Mononuclear cell (primary cell): ENCODE measurements at places on chromosomes 12 and 14. TPM values are rescaled to one million over a fixed set of nuclear protein-coding genes. Genes with fewer than 3 reads are reported as not detected.

Gene OAS2
- 22.2 TPM for total RNA-seq

Gene TEP1
- 17.3 TPM for total RNA-seq

Gene TRAFD1
- total RNA-seq: 44.5 TPM

Gene ADAM21
- total RNA-seq: not detected

Gene TAS2R7
- total RNA-seq: not detected
